ENCODE measurements at places on chromosomes 5 and 9. TPM values are rescaled to one million over a fixed set of nuclear protein-coding genes. Genes with fewer than 3 reads are reported as not detected.

DNA sequence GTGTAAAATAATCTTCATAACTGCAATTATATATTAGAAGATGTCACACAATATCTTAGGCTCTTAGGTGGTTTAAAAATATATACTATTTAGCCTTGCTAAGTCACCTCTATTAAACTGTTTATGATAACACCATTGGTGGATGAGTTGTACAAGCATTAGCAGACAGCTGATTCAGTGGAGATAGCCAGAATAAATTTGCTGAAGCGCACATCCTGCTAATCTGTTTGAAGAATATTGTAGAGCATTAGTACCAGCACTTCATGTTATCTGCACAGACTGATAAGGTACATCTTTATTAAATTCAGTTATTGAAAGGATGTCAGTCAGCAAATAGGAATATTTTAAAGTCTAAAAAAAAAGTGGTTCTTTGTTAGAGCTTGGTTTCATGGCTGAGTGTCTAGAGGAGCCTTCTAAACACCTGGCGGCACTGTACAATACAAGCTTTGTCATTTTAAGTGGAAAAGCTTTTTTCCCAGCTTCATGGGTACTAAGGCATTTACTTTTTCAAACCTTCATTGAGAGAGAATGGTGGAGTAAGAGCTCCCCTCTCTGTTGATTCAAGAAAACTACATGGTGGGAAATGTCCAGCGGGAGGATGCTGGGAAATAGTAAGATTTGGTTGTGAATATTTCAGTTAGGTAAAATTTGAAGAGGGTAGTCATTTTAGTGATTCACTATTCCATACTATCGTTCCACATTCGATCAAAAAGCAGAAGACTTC, 275.1 kb downstream of the SLF1 start:
- no peak for DNase-seq

Gene SLC25A2
- 1.4 TPM for total RNA-seq

DNA sequence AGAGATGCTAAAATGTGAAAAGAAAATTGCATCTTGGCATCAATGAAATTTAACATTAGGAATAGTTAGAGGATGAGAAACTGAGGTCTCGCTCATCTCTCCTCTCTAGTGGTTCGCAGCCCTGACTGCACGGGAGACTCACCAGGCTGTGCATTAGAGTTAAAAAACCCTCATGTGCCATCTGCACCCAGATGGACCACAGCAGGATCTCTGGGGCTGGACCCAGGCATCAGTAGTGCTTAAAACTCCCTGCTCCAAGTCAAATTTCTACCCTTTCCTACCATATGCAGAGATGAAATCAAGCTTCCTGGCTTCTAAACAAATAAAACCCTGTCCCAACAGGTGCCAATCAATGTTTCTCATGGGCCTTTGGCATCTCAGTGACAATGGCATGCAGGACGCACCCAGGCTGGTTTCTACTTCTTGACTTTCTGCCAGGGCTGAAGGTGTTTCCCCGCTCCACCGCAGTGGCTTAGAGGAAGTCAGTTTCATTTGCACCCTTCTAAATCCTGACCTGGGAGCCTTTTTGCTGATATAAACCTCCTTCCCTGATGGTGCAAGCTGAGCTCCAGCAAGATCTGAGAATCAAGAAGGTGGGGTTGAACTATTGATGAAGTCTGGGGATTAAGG, 132.6 kb downstream of the NSG2 start:
- DNase-seq: no peak

DNA sequence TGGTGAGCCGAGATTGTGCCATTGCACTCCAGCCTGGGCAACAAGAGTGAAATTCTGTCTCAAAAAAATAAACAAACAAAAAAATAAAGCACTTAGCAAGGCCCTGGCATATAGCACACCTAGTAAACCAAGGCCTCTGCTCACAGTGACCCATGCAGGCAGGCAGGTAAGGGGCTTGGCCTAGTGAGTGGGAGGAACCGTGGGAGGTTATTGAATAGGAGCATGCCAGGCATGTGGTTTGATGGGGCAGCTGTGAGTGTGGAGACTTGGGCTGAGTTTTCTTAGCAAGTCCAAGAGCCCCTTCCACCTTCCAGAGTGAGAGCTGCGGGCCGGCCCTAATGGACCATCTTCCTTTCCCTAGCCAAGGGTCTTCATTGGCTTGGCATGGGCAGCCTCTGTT, 4.5 kb upstream of the NDST1 start:
- DNase-seq: no peak

- no peak for DNase-seq
These were observed 571 bp downstream of the CNTFR start for GRCh38 chr9:34588671-34589635.

DNA sequence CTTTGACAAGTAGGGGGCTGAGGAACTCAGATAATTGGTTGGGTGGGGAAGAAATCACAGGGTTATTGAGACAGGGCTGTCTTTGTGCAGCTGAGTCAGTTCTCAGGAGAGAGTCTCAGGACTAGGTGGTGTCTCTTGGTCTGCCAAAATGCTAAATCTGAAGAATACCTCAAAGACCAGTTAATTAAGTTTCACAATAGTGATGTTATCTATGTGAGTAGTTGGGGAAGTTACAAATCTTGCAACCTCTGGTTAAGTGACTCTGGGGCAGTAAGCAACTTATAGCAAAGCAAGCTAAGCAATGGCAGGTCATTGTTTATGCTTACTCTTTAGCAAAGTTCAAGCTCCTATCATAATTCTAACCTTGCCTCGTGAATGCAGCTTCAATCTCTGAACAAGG, 53.6 kb downstream of the GIN1 start:
- no peak for DNase-seq

DNA sequence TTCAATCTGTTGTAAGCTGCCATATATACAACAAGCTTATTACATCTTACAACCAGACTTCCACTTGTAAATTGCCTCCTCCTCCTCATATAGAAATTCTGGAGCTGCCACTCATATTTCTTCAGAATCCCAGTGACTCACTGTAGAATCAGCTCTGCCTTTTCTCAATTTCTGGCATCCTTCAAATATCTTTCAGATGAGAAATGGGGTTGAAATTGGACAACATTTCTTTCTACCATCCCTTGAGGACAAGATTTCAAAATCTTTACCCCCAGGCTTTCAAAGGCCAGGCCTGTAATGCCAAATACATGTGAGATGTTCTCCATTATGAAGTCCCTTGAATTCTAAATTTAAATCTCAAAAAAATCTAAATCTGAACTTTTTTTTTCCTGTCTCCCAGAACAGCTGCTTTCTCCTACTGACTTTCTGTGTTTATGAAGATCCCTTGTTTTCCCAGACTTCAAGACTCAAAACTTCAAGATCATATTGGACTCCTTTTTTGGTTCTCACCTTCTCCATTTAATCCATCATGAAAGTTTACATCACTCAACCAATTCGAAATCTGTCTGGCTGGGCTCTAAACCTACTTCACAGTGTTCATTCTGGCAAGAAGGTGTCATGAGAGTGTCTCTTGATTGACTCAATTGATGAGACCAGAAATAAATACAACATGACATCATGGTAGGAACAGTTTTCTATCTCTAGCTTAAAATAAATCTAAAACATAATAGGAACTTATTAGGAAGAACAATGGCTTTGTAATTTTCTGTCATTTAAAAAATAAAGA, 109.8 kb downstream of the HMHB1 start:
- DNase-seq: no peak

Gene TERT
- total RNA-seq: 0.85 TPM

Gene PCDHA6
- total RNA-seq: 0.76 TPM

- no peak for DNase-seq
These were observed 44.1 kb downstream of the GAS1 start for GRCh38 chr9:86902991-86903733.

Gene ENTREP1
- total RNA-seq: 2.9 TPM

Gene ZFP2
- 4.8 TPM for total RNA-seq

Gene FAXDC2
- total RNA-seq: 60.9 TPM

DNA sequence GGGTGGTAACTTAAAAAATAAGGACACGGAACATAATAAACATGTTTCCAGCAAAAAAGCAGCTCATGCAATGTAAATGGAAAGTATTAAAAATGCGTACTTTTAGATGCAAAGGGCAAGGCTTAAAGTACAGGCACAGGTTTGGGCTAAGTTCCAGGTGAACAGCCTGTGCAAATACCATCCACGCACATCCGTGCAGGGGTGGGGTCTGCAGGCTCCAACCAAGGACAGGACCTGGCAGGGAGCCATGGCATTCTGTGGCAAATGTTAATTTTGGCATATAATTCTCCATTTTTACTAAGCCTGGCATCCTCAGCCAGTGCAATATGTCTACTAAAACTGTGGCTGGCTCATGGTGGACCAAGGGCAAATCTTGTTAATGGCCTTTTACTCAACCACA, 365.8 kb upstream of the DAP start:
- DNase-seq: no peak

- DNase-seq: no peak
These were observed 393.9 kb upstream of the RIOK2 start for GRCh38 chr5:97576956-97577355.

DNA sequence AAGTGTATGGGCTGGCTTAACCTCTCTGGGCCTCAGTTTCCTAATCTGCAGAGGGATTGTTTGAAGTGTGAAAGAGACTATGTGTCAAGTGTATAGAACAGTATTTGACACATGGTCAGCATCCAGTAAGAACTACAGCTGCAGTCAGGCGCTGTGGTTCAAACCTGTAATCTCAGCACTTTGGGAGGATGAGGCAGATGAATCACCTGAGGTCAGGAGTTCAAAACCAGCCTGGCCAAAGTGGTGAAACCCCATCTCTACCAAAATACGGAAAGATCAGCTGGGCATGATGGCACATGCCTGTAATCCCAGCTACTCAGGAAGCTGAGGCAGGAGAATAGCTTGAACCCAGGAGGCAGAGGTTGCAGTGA, 31.9 kb upstream of the STING1 start:
- no peak for DNase-seq

Gene TMEM232
- 8.1 TPM for total RNA-seq

- DNase-seq: no peak
These were observed 39.2 kb downstream of the PPIC start for GRCh38 chr5:122997294-122997693.

DNA sequence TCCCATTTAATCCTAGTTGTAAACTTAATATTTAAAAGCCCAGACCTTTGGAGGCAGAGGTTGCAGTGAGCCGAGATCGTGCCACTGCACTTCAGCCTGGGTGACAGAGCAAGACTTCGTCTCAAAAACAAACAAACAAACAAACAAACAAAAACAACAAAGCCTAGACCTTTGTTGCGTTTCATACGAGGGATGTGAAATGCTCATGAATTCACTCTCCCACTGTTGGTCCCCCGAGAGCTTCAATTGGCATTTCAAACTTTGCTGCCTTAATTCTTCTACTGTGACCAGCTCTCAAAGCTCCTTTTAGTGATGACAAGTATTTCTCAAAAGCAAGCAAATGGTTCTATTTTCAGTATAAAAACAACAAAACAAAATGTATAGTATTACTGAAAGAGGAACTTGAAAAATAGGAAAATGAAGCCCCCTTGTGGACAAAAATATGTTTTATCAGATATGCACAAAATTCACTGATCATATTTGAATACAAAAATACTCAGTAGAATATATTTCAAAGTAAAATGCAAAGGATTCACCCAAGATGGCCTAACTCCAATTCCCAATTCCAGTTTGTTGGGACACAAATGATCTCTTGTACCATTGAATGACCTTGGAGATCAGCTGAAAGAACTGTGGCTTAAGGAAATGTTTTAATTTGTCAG, 140.4 kb downstream of the ESM1 start:
- no peak for DNase-seq

DNA sequence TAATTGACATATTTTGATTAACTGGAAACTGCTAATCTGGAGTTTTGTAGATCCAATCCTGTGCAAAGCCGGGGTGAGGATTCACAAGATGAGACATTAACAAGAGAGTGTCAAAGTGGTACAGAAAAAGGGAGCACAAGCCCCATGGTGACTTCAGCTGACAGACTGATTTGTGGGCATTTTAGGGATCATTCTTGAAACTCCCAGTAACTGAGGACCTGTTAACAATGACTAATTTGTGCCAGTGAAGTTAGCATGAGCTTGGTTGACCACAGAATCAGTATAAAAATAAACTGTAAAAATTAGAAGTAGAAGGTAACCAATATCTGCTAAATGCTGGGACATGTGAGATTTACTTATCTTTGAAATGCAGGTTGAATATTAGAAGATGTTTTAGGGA, 1578.3 kb downstream of the EFNA5 start:
- DNase-seq: no peak

DNA sequence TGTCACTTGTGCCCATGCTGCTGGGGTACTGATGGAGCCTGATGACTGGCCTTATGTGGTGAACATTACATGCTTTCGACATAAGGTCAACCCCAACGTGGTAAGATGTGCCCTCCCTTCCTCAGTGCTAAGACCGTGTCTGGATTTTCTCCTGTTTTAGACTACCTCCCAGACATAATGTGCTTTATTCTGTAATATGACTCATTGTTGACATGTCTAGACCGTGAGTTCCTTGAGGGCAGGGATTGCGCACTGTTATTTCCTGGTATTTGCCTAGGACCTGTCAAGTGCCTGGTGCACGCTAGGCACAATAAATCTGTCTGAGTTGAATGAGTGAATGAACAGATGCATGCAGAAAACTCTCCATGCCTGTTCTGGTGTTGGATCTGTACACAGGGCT, 346.0 kb downstream of the KDM4C start:
- no peak for DNase-seq

DNA sequence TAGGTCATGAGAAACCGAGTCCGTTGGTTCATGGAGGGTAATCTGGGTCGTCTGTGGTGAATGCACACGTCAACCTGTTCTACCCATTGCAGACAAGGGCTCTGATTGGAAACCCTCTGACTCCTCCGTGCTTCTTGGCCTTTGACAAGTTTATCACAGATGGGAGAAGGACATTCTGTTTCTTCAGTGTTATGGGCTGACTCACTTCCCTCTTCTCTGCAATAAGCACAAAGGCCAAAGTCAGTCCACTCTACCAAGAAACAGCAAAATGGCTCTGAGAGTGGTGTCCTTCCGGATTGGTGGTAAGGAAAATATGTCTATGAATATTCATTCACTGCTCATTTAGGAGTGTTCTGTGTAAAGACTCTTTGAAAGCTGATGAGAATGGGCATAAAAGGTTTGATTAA, 89.3 kb downstream of the FEM1C start:
- no peak for DNase-seq

Gene CCDC152
- total RNA-seq: 5.2 TPM

GRCh38 chr9:130243015-130243881, 22.3 kb upstream of the HMCN2 start:
- peak; percentile 86 for DNase-seq

GRCh38 chr9:112299514-112299913, 33.9 kb downstream of the PTBP3 start:
- no peak for DNase-seq

GRCh38 chr9:125398243-125398642, 136.6 kb downstream of the GAPVD1 start:
- DNase-seq: no peak

DNA sequence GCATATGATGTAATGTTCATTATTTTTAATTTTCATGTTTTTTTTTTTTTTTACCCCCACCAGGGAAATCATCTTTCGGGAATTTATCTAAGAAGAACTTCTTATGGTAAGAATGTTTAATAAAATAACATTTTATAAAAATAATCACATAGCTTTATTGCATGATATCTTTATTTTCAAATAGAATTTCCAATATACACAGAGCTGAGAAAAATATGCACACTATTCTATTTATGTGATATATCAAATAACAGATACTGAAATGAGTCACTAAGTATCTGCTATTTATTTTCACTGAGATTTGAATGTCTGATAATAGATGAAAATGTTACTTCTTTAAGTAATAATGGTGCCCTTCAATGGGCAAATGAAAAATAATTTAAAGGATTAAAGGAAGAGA, 1217.3 kb downstream of the MAT2B start:
- no peak for DNase-seq

Gene NUTM2F
- not detected for total RNA-seq

- DNase-seq: no peak
These were observed 98.2 kb upstream of the RASA1 start for GRCh38 chr5:87169300-87169991.

- peak; percentile 77 for DNase-seq
These were observed 654.3 kb downstream of the CCDC171 start for GRCh38 chr9:16207161-16207560.
